ENCODE measurements at places on chromosomes 12 and 14.

DNA sequence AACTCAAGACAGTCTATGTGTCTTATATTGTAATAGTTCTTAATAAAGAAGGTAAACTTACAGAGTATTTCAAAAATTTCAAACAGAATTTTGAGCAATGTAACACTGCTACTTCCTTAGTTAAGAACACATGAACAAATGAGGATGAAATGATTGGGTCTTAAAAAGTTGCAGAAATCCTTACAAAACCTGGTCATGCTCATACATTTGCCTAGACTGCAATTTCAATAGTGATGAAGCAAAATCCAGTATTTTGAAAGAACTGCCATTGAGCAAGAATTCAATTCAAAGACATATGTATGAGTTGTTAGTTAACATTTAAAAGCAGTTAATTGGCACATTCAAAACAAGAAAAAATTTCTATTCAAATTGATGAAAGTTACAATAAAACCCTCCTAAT is 17.8 kb upstream of the HIF1A start:
- DNase-seq: no peak

DNA sequence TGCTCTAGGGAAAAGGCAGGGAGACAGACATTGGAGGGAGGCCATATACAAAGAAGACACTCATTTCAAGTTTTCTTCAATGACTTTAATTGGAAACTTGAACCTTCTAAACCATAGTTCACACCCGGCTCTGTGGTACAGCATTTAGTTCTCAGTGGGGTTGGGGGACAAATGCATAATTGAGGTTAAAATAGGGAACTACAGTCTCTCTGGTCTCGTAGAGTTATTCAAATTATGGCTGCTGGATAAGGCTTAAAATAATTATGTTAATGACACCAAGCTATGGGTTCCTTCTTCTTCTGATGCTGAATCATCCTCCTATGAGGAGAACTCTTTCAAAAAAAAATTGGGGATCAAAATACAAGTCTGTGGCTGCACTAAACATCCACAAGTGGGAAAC is 3.8 kb upstream of the RPAP3 start:
- DNase-seq: no peak

DNA sequence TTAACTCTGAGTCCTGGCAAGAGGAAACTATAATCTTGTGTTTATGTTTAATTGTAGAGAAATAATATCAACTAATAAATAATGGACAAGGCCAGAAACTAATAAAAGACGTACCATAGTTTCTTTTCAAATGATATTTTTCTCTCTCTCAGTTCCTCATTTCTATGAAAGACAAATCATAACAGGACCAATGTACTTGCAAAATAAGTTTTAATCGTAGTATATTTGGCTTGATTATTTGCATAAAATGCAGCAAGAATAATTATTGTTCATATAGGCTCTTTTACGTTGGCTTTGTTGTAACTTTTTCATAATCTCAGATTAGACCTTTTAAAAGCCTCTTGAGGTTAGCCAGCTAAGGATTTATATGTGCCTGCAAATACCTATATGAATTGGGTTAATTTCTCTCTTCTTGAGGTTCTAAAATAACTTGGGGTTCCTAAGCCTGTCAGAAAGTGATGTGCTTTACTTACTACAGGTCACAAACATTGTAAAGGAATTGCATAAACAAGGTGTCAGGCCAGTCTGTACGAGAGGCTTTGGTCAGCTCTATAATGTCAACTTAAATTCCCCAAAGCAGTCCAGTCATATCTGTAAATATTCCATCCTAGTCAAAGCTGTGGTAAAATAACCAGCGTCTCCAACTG is 152.8 kb upstream of the PTPRQ start:
- DNase-seq: no peak

GRCh38 chr12:88241862-88242570 is 99.9 kb downstream of the TMTC3 start:
- DNase-seq: no peak

GRCh38 chr12:25322918-25323531 is 72.3 kb upstream of the KRAS start:
- DNase-seq: no peak

GRCh38 chr14:76929927-76930326 is 98.6 kb downstream of the IRF2BPL start:
- no peak for DNase-seq

GRCh38 chr14:63523735-63524426 is 19.3 kb downstream of the PPP2R5E start:
- DNase-seq: no peak

DNA sequence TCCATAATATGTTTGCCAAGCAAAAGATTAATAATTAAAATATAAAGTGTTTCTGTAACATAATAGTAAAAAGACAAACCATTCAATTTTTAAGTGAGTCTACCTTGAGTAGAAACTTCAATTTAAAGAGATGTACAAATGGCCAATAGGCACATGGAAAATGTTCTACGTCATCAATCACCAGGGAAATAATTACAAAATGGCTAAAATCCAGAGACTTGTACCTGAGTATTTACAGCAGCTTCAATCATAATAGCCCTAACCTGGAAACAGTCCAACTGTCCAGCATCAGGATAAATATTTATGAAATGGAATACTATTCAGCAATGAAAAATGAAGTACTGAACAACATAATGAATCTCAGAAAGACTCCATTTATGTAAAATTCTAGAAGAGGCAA is 95.5 kb upstream of the FAR2 start:
- no peak for DNase-seq

DNA sequence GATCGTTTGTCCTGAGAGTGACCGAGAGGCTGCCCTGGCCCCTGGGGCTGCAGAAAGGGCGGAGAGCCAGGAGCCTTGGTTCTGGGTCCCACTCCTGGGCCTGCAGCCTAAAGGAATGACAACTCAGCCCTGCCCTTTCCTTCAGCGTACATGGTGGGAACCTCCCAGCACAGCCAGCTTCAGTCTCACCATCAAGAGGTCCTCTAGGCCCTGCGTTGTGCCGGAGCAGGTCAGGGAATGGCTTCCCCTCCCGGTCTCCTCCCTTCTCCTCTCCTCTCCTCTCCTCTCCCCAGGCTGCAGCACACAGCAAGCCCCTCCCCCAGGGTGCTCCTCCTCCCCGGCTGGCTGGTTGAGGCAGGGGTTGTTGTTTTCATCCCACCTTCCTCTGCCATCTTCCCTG is 44.6 kb upstream of the TUNAR start:
- DNase-seq: no peak

- no peak for DNase-seq
Observed at GRCh38 chr14:22221508-22221907, 367.5 kb downstream of the DAD1 start.

DNA sequence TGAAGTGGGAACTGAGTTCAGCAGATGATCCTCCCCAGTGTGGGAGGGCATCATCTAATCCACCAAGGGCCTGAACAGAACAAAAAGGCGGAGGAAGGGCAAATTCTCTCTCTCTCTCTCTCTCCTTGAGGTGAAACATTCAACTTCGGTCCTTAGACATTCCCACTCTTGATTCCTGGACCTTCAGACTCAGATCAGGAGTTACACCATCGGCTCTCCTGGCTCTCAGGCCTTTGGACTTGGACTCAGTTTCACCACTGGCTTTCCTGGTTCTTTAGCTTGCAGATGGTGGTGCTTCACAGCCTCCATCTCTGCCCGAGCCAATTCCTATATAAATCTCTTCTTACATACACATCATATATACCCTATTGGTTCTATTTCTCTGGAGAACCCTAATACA is 73.2 kb downstream of the SPPL3 start:
- no peak for DNase-seq

GRCh38 chr12:92987362-92987761 is 58.3 kb upstream of the EEA1 start:
- no peak for DNase-seq

DNA sequence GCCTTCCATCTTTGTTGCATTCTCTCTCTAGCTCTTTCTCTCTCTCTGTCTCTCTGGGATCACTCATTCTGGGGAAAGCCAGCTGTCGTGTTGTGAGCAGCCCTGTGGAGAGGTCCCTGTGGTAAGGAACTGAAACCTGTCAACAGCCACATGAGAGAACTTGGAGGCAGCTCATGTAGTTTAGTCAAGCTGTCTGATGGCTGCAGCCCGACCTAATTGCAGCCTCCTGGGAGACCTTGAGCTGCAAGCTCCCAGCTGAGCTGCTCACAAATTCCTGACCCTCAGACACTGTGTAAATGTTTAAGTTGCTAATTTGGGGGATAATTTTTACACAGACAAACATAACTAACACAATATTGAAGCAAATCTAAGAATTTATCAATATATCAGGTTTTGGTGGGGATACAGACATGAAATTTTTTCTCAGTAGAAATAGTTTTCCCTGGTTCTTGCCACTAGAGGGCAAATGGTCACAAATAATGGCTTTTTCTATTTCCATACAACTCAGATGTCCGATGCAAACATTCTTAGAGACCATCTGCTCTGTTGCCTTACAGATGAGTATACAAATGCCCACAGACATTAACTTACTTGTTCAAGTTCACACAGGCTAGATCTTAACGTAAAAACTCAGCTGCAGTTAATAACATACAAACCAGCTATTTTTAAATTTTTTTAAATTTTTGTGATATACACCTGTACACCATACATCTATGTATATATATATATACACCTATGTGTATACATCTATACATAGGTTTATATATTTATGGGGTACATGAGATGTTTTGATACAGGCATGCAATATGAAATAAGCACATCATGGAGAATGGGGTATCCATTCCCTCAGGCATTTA is 15.5 kb upstream of the KRR1 start:
- DNase-seq: no peak

DNA sequence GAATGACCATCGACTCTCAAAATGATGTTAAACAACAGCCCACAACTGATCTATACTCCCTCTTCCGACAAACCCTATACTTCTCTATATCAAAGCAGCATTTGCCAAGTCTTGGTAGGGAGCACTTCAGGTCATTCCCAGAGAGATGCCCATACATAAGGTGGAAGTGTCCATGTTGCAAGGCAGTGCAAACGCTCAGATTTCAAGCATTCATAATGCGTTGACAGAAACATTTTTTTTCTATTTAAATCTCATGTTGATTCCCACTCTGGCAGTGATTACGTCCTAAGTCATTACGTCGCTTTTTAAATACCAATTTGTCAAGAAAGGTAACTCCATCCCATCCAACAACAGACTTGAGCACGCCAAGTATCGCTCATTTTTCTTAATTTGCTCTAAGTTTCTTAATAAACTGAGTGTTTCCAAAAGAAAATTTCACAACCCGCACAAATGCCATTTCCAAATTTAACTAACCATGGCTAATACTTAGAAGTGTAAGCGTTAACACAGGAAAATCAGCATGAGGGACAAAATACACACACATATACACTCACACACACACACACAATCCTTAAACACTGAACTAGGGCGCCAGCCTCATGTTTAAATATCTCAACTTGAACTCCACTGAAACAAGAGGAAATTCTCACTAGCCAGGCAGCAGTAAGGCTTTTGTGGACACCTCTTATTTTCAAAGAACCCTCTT is 1.1 kb downstream of the GXYLT1 start:
- DNase-seq: no peak

DNA sequence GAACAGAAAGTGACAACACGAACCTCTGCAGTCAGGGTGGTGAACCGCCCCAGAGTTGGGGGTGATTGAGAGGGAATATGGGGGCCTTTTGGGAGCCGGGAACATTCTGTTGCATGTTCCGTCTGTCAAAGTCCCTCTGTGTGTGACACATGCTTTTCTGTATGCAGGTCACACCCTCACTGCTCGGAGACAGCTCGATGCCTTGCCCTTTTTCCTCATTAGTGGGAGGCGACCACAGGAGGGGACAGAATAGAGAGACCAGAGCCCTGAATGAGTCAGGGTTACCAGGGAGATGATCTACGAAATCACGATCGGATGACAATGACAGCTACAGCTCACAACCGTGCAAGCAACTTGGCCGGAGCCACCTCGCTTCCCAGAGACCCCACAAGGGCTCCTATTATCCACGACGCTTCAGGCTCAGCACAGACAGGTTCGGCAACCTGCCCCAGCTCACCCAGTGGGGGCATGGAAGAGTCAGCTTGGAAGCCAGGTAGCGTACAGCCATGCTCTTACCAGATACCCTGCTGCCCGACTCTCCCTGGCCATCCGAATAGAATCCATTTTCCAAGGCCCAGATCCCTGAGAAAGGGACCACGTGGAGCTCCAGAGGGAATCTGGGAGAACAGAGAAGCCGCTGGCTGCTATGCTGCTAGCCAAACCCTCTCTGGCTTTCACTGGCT is 38.8 kb downstream of the TESC start:
- DNase-seq: no peak

DNA sequence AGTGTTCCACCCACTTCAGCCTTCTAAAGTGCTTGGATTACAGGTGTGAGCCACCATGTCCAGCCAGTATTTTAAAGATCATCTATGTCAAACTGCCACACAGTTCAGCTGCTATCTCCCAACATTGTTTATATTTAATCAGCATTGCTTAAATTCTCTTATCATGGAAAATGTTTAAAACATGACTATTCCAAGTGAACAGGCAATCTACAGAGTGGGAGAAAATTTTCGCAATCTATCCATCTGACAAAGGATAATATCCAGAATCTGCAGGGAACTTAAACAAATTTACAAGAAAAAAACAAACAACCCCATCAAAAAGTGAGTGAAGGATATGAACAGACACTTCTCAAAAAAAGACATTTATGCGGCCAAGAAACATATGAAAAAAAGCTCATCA is 69.4 kb upstream of the NAV3 start:
- no peak for DNase-seq

- no peak for DNase-seq
Observed at GRCh38 chr12:123958462-123958861, 14.2 kb downstream of the CCDC92 start.

DNA sequence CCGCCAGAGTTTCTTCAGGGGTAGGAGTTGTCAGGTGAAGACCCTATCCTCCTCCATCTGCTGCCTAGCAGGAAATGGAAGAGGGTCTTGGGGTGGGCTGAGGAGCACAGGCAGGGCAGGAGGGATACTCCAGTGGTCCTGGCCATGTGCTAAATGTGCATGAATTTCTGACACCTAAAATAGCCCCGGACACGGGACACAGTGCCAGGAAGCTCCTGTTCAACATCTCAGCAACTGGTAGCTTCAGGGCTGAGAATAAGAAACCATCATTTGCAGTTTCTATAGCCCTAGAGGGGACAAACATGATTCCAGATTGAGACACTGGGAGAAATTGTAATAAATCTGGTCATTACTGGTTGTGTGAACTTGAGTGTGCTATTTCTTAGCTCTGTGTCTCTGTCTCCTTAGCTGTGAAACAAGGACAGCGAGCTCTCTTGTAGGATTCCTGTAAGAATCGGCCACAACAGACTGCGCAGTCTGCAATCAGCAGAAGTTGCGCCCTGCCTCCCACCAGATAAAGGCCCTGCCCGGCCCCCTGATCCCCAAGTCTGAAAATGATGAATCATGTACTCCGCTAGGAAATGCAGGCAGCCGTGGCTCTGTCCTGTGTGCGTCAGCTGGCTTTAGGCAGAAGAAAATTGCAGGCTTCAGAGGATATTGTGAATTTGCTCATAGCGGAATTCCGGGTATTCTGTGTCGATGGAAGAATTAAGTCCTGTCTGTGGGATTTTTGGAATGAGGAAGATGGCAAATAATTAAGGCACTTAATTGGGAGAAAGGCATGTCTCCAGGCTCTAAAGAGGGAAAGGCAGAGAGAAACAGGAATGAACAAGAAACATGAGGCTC is 35.2 kb upstream of the MEG3 start:
- peak; percentile 80 for DNase-seq

- DNase-seq: peak; percentile 59
Observed at GRCh38 chr14:73787486-73788316, 63.9 kb upstream of the PTGR2 start.
